NCI-H1694 (cell line): ENCODE measurements at places on chromosomes 16 and 17.

GRCh38 chr16:22050963-22051362, 41.4 kb upstream of the VWA3A start:
- no peak for DNase-seq

- no peak for DNase-seq
Measured at GRCh38 chr16:88700636-88701482, 5.3 kb downstream of the RNF166 start.

GRCh38 chr16:21156767-21157467, 1.6 kb upstream of the LDAF1 start:
- peak; percentile 57 for DNase-seq

- peak; percentile 29 for DNase-seq
Measured at GRCh38 chr17:27475981-27476895, 20.0 kb downstream of the KSR1 start.

- no peak for DNase-seq
Measured at GRCh38 chr16:51540259-51540658, 389.2 kb upstream of the SALL1 start.

DNA sequence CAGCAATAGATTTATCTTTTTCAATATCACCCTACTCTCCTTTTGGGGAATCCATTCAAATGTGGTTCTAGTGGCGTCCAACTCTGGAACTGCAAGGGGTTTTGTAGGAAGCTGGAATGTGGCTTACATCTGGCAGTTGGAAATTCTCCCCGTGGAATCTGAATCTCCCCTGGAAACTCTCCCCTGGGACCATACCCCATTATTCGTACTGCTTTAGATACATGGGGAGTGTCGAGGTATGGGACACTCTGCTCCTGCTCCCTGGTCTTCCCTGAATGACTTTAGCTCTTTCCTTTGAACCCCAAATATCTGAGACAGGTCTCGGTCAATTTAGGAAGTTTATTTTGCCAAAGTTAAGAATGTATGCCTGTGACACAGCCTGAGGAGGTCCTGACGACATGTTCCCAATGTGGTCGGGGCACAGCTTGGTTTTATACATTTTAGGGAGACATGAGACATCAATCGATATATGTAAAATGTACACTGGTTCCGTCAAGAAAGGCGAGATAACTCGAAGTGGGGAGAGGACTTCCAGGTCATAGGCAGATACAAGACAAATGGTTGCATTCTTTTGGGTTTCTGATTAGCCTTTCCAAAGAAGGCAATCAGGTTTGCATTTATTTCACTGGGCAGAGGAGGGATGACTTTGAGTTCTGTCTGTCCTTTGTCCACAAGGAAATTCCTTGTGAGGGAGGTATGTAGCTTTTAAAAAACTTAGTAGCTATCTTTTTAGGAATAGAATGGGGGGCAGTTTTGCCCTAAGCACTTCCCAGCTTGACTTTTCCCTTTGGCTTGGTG, 89.1 kb upstream of the CORO6 start:
- no peak for DNase-seq

DNA sequence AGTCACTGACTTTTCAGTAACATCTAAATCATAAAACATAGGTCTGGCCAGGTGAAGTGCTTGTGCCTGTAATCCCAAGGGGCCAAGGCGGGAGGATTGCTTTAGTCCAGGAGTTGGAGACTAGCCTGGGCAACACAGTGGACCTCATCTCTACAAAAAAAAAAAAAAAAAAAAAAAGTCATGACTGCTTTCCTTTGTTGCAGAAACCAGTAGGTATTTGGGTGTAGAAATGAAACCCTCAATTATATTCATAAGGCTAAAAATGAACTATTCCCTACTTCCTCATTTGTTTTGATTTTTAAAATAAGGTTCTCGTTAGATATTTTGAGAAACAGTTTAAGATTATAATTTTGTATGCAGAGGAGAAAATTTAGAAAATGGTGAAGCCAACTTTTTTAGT, 26.0 kb downstream of the PITPNC1 start:
- no peak for DNase-seq

GRCh38 chr17:8222380-8222629, 11.9 kb upstream of the AURKB start:
- no peak for DNase-seq

- DNase-seq: no peak
Measured at GRCh38 chr17:36182176-36183000, 6.0 kb upstream of the TBC1D3B start.

DNA sequence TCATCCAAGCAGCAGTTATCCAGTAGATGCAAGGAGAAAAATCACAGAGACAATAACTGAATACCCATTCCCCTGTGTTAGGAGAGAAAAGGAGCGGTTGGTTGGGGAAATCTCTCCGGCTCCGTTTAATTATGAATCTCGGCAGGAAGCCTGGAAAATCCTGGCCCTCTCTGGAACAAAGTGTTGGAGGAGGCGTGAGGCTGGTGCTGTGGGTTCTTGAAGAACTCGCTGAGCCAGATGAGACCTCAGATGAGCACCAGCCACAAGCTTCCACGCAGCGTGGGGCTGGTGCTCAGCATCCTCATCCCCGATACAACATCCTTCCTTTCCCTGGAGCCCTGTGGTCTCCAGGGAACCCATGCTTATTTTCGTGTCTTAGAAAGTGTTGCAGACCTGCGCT, 39.7 kb downstream of the CACNG4 start:
- no peak for DNase-seq

GRCh38 chr17:43616421-43616820, 45.3 kb downstream of the MEOX1 start:
- no peak for DNase-seq

GRCh38 chr16:56108724-56109123, 82.6 kb upstream of the GNAO1 start:
- DNase-seq: no peak

DNA sequence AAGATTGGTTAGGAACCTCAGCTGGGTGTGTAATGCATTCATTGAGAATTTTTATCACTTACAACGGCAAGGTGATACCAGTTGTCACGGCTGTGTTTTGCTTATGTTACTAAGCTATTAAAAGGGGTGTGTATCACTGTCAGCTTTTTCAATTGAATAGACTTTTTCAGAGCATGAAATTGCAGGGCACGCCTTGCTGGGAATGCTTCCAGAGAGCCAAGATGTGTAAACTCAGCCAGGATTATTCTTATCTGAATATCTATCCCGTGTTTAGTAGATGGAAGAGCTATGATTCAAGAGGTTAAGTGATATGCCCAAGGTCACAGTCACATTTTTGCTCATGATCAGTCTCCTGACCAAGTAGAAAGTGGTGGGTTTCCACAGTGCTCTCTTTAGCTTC, 6.6 kb upstream of the TEKT3 start:
- DNase-seq: no peak

DNA sequence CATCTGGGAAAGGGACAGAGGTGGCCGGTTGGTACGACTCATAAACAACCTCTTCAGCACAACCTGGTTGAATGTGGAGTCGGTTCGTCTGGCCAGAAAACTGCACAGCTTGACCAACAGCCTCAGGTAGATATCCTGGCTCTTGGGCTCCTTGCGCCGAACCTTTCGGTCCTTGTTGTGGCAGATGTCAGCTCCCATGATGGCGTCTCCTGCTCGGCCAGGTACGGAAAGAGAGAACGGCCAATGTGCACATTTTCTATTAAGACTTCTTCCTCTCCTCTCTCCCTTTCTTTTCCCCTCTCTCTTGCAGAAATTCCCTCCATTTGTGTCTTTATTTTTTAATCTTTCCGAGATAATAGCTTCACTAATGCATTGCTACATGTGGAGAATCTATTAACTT, 41.8 kb upstream of the CNTNAP4 start:
- no peak for DNase-seq

DNA sequence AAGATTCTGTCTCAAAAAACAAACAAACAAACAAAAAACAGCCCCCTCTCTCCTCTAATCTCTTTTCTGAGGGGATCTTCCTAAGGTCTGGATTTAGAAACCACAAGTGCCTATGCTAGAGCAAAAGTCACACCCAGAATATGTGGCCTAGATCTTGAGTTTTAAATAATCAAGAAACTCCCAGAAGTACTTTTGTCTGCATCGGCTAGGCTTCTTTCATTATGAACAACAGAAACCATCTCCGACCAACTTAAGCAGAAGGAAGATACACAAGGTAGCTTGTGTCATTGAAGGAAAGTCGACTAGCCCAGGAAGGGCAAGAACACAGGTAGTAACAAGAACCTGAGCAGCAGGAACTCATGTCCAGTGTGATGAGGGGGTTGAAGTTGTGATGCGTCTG, 73.9 kb upstream of the KIFC3 start:
- no peak for DNase-seq

- DNase-seq: no peak
Measured at GRCh38 chr16:69513180-69513966, 52.4 kb upstream of the NFAT5 start.

GRCh38 chr16:13083681-13084080, 182.3 kb downstream of the SHISA9 start:
- no peak for DNase-seq

DNA sequence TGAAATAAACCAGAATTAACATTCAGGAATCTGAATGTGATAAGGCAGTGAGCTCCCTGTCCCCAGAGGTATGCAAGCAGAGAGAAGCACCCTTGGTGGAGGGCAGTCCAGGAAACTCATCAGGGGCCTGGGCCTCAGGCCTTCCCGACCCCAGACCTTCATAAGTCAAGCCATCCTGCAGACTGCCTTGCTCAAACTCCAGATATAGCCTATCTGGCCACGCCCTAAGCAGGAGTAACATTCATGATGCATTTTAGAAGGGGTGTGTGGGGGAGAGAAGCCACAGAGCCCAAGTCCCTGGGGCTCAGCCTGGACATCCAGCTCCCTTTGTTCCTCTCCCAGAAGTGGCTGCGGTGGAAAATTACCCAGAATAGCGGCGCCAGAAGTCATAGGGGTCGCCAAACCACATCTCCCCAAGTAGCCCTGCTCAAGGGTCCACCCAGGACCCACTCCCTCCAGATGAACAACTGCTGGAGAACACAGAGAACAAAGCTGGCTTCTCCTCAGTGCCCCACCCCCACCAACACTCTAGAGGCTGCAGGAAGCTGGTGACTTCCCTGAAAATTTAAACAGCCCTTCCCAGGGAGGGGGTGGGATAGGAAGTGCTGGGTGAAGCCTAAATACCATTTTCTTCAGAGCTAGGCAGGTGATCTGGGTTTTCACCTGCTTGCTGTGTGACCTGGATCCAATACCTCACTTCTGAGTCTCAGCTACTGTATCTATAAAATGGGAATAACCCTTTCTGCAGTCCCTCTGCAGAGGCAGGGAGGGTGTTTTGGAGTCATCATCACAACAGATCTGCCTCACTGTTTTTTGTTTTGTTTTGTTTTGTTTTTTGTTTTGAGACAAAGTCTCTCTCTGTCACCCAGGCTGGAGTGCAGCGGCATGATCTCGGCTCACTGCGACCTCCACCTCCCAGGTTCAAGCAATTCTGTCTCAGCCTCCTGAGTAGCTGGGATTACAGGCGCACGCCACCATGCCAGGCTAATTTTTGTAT, 1.5 kb upstream of the SREBF1 start:
- DNase-seq: no peak

DNA sequence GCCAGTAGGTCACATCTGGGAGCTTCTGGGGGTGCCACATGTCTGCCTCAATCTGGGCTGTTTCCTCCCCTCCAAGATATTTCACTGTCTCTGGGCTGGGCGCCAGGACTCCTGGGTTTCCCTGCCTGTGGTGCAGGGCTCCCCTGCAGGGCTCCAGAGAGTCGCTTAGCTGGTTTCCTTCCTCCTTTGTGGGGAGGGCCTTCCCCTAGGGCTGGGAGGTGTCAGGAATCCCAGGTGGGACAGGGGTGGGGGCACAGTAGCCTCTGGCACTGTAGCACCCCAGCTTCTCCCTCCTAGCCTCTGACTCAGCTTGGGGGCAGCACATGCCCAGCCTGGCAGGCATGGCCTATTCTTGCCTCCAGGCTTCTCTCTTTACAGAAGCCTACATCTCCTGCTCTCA, 2.6 kb downstream of the RARA start:
- DNase-seq: no peak

GRCh38 chr17:4195306-4195705, 52.3 kb downstream of the CYB5D2 start:
- no peak for DNase-seq

- DNase-seq: no peak
Measured at GRCh38 chr17:62823111-62823893, 15.2 kb upstream of the MARCHF10 start.

DNA sequence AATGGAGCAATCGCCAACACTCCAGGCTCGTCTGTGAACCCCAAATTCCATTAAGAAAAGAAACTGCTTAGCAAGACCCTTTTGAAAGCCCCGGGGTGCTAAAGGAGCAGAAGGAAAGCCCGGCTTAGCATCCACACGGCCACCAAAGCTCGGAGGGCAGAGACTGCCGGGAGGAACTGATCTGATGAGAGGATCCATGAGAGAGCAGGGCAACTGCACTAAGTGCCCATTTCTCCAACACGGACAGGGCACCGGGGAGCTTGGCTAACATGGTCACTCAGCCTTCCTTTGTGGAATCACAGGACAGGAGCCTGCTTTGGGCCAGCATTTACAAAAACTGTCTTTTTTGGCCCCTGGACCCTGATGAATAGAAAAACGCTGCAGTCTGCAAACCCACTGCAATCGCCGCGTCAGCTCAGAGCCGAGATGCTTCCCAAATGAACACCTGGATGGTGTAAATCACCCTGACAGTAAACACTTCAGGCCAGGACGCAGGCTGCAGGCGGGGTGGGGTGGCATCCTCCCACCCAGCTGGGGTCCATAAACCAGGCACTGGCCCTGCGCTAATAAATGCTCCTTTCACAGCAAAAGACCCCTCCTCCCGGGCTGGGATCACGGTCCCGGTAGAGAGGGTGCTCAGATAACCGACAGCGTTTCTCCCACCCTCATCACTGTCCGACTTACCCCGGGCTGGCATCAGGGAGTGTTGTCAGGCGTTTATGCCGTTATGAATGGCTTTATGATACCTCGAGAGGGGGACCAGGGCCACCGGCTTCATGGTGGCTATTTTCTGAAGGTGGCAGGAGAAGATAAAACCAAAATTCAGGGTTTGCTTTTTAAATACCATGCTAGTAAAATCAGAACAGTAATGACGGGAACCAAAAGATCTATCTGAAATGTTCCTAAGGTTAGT, 299.5 kb downstream of the IRF8 start:
- DNase-seq: no peak

GRCh38 chr17:16003841-16004240, 4.2 kb downstream of the TTC19 start:
- DNase-seq: no peak

GRCh38 chr17:4258867-4259266, 4.9 kb downstream of the ANKFY1 start:
- no peak for DNase-seq

DNA sequence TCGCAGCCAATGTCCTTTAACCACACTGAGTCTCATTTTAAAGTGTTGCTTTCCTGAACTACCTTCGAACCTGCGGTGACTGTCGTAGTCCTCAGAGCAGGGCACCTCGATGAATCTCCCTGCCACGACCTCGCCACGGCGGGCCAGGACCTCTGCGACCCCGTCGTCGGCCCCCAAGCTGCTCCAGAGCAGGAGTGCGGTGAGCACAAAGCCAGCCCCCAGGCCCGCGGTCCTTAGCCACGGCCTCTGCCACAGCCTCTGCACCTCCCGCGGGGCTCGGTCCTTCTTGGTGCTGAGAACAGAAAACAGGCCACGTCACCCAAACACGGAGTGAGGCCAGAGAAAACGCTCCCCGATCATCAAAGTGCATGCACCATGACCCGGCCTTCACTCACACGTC, 2.8 kb upstream of the HEXD start:
- no peak for DNase-seq
